ENCODE measurements at places on chromosomes 6 and 20.

GRCh38 chr20:37526238-37526838 lies 1.3 kb downstream of the BLCAP start:
- DNase-seq, result peak; percentile 77

GRCh38 chr6:81865712-81866111 lies 113.2 kb upstream of the TENT5A start:
- peak; percentile 71 for DNase-seq

- no peak for DNase-seq
Observed at GRCh38 chr6:86848986-86849385, 88.3 kb upstream of the HTR1E start.

DNA sequence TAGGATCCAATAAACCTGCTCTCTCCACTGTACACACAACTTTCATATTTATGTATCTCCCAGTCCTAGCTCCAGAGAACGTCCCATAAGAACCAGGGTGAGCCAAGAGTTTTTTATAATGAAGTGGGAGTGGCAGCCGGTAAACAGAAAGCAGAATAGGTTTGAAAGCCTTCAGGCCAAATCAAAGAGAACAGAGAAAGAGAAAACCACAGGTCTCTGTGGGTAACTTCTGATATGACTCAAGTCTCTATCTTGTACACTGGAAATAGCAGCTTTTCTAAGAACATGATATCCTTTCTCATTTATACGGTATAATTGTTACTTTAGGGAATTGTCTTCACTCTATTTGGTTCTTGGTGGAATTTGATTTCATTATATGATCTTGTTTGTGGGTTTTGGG lies 273.6 kb downstream of the PACRG start:
- DNase-seq, result no peak

GRCh38 chr6:123415844-123416468 lies 220.8 kb downstream of the TRDN start:
- peak; percentile 6 for DNase-seq
